Fibroblast of upper back skin (primary cell): ENCODE measurements at places on chromosomes 16 and 17.
A peak's percentile ranks its signal among the peaks of the same experiment; 100 is the strongest.

DNA sequence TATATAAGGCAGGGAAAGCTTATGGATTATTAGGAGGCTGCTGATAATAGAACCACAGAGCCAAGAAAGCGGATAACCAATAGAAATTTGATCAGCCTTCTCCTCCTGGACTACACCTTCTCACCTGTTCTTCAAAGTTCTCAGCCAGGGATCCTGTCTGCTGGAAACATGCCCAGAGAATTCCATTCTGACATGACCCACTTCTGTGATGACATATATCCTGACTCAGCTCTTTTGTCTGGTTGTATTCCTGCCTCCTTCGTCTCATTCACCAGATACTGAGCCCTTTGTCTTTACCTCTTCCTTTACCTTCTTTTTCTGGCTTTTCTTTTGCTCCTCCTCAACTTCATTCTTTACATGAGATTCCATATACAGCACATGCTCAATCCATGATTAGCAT, 576.1 kb downstream of the CDH11 start:
- peak; percentile 57 for DNase-seq

GRCh38 chr16:24218299-24218698, 37.8 kb upstream of the CACNG3 start:
- no peak for DNase-seq

- DNase-seq, result no peak
Observed at GRCh38 chr17:8494021-8494420, 58.3 kb downstream of the NDEL1 start.

DNA sequence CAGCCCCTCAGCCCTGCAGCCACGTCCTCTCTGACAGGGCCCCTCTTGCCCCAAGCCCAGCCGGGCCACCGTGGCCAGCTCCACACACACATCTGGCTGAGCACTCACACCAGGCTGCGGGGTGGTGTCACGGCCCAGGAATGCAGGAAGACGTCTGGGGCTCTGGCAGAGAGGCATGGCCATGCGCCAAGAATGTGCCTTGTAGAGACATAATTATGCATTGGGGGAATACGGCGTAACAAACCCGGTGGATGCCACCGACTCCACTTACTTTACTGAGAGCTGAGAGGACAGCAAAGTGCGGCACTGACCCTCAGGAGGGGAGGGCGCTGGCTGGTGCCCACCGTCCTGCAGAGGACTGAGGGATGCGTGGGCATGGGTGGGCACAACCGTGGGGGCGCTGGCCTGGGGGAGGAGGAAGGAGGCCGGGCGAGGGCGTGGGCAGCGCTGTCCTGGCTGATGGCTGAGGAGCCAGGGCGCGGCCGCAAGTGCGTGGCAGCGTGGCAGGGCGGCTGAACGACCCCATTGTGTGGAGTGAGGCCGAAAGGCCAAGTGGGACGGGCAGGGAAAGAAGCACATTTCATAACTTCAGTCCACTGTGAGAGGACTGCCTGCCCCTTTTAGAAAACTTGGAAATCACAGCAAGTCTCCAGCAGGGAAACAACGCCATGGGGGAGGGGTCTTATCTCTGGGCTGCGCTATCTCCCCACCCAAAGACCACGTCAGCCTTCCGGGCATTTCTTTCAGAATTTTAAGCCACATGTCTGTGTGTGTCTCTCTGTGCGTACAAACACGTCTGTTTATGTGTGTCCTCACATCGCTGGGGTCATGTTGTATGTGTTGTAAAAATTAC, 30.6 kb downstream of the METRNL start:
- peak; percentile 97 for DNase-seq

GRCh38 chr16:20969386-20969785, 68.8 kb downstream of the LYRM1 start:
- DNase-seq, result no peak

GRCh38 chr16:72198021-72198711, 26.2 kb upstream of the PMFBP1 start:
- peak; percentile 85 for DNase-seq

DNA sequence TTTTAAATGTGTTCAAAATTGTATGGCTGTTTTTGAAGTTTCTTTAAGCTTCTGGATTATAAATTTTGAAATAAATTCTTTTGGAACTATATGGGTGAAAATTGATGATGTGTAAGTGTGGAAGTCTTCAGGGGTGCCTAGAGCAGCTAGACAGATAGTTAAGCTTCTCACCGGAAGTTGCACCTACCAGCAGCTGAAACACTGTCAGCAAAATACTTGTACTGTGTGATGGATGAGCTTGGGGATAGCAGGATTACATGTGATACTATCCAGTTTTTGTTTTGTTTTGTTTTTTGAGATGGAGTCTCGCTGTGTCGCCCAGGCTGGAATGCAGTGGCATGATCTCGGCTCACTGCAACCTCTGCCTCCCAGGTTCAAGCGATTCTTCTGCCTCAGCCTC, 19.7 kb downstream of the RBL2 start:
- no peak for DNase-seq

- no peak for DNase-seq
Observed at GRCh38 chr16:52209227-52209626, 337.7 kb downstream of the TOX3 start.

DNA sequence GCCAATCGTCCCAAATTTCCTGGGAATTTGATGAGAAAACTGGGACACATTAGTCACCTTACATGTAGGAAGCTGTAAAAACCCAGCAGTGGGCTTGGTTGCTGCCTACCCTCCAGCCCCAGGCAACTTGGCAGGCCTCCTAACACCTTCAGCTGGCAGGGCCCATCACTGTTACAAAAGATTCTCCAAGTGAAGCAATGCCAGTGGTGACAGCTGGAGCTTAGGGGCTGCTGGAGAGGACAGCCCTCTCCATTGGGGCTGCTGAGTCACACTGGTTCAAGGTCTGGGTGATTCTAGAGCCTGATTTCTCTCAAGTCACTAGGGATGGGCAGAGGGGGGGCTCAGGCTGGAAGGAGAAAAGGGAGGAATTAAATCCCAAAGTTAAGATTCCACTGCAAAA, 180.6 kb downstream of the COPRS start:
- DNase-seq, result peak; percentile 45

DNA sequence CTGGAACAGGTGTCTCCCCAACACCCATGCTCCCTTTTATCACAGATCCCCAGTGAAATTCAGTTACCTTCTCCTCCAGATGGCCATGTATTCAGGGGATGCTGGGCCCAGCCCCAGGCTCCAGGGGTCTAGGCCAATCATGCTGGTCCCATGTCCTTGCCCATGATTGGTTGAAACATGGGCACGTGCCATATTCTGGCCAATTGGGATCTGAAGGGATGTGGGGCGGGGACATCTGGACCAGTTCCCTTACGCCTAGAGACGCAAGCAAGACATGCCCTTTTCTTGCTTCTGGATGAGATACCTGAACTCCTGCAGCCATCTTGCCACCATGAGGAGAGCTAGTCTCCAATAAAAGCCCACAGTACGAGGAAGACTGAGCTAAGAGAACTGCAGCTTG, 31.0 kb upstream of the ST6GALNAC1 start:
- DNase-seq, result no peak

DNA sequence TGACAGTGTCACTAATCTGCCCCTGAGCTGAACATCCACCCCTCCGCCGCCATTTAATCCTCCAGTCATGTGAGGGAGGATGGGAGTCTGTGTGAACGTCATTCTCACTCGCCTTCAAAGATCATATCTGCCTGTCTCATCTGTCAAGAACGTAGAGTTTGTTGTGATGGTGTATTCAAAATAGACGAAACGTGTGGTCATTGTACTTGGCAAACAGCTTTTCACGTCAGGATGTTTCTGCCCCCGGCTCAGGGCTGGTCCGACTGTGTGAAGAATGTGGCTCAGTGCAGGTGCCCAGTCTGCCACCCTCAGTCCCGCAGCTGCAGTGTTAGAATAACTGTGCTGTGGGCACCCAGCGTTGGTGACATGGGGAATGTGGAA, 148.0 kb downstream of the KCNJ12 start:
- no peak for DNase-seq

DNA sequence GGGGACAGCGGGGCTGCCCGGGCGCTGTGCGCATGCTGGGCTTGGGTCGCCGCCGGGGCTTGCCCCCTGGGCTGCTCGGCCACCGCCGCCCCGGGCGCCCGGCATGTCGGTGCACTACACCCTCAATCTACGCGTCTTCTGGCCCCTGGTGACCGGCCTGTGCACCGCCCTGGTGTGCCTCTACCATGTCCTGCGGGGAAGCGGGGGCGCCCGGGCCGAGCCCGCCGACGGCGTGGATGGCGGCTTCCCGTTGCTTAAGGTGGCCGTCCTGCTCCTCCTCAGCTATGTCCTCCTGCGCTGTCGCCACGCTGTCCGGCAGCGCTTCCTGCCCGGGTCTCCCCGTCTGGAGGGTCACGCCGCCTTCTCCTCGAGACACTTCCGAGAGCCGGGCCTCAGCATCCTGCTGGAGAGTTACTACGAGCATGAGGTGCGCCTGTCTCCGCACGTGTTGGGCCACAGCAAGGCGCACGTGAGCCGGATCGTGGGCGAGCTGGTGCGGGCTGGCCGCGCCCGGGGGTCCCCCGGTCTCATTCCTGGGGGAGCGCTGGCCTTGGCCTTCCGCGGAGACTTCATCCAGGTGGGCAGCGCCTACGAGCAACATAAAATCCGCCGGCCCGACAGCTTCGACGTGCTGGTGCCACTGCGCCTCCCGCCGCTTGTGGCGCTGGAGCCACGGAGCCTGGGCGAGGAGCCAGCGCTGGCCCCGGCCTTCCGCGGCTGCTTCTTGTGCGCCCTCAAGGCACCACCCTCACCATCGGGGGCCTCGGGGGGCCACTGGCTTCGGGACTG, 789 bp downstream of the ITPRIPL2 start:
- DNase-seq, result peak; percentile 60

DNA sequence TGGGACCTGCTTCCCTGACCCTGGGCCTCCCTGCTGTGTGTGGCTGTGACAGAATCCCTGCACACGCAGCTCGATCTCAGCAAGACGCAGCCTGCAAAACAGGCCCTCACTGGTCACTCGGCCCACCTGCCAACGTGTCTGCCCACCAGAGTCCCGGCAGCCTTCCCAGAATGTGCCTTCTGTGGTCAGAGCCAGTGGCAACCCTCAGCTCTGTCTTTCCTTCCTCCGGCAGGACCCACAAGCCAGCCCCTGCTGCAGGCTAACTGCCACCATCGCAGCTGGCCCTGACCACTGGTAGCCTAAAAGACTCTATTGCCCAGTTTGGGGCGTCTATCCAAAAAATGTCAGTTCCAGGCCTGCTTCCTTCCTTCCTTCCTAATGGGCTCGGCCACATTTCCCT, 83.2 kb downstream of the LITAF start:
- DNase-seq, result no peak

DNA sequence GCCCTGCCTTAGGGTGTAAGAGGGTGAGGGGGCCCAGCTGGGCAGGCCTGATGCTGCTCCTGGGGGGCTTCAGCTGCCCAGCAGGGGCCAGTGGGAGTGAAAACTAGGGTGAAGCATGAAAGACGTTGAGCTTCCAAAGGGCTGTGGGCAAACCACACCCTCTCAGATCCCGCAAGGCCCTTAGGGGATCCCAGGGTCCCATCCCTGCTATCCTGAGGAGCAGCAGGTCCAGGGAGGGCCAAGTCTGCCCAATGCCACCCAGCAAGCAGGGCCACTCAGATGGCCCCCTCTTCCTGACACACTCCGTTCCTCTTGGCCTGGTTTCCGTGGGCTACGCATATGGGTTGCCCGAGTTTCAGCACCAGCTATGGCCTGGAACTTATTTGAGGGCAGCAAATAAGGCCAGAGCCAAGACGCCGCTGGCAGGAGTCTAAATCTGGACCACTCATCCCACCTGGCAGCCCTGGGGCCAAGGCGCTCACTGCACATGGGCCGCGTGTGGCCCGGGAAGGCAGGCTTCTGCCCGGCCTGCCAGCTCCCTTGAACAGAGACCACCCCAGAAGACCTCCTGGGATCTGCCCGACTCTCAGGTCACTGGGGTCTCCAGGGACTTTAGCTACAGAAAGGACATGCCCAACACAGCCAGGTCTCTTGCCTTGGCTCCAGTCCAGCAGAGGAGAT, 4.2 kb downstream of the ATP2A3 start:
- no peak for DNase-seq

- DNase-seq, result no peak
Observed at GRCh38 chr16:29712809-29713208, 33.0 kb downstream of the C16orf54 start.

DNA sequence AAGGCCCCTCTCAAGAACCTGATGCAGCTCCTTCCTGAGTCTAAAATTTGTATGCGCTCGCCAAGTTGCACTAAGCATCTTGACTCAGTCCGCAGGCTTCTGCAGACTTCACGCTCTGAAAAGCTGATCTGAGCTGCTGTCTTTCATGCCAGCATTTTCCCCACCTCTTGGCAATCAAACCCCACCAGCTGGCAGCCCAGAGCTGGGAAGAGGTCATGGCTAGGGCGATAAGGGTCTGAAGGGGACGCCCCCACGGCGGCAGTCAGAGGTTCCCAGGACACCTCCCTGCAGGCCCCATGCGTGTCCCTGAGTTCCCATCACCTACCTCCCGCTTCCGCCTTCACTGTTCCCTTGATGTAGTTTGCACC, 5.1 kb upstream of the UNC13D start:
- DNase-seq, result no peak

DNA sequence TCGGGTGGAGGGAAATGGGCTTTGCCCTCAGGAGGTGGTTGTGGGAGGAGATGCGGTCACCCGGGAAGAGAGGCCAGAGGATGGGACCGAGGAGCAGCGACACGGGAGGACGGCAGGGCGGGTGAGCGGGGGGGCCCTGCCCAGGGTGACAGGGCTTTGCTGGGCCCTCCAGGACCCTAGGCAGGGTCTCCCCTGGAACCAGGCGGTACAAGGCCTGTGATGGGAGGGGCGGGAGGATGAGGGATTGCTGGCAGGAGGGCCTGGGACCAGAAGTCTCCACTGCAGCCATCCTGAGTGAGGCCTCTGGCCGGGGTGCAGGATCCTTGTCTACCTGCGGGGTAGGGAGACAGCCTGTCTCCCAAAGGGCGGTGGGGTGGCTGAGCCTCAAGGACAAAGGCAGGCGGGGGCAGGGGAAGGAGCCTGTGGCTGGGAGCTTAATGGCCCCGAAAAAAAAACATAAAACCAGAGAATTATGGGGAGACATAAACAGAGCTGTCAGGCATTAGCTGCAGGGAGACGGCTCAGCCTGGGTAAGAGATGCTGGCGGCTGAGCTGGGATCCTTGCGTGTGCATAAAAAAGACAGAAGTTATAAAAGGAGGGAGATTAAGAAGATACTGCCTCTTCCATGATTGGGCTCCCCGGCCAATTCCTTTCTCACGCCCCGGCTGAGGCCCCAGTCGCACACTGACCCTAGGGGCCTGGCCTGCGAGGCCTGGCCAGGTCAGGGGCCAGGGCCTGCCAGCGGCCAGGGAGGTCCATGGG, 66.7 kb downstream of the SREBF1 start:
- no peak for DNase-seq

DNA sequence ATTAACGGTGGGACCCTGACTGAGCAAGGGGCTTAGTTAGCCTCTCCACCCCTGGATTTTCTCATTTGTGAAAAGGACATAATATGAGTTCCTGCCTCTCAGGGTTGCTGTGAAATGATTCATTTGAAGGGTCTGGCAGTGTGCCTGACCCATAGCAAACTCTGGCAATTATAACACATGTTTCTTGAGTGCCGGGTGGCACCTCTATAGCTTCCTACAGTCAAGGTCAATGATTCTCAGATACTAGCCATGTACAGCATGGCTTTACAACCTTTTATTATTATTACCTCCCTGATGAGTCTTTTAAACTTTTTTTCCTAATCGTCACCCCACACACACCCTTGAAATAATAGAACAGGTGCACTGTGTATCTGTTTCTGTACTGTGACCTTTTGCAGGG, 42.1 kb downstream of the TMEM114 start:
- DNase-seq, result no peak

- DNase-seq, result no peak
Observed at GRCh38 chr17:74001145-74001544, 202.3 kb upstream of the RPL38 start.
